Left forelimb (tissue), 1 donor: ENCODE measurements at places on chromosomes 2 and 18.
A peak's percentile ranks its signal among the peaks of the same experiment; 100 is the strongest.

GRCh38 chr2:173669271-173669853, 295.8 kb downstream of the SP3 start:
- no peak for DNase-seq

GRCh38 chr18:37721544-37722522, 156.2 kb upstream of the CELF4 start:
- no peak for DNase-seq

- DNase-seq = no peak
Measured at GRCh38 chr18:79542876-79543750, 136.5 kb upstream of the CTDP1 start.

DNA sequence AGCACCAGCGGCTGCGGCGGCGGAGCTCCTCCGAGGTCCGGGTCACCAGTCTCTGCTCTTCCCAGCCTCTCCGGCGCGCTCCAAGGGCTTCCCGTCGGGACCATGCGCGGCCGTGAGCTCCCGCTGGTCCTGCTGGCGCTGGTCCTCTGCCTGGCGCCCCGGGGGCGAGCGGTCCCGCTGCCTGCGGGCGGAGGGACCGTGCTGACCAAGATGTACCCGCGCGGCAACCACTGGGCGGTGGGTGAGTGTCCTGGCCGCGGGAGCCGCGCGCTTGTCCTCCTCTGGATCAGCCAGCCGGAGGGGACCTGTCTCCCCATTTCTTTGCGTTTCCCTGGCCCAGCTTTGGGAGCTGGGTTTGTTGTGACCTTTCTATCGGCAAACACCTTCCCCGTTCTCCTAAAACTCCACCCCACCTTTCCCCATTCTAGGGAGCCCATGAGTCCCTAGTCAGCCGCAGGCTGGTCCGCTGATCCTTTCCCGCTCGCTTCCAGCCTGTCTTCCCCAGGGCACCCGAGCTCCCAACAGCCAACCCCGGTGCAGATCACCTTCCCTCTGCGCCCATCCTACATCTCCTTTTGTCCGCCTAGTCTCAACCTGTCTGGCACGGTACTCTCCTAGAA, 316 bp downstream of the GRP start:
- no peak for DNase-seq

GRCh38 chr2:66021296-66021695, 413.6 kb upstream of the MEIS1 start:
- no peak for DNase-seq

GRCh38 chr2:110863726-110864125, 131.4 kb downstream of the ACOXL start:
- DNase-seq = no peak

DNA sequence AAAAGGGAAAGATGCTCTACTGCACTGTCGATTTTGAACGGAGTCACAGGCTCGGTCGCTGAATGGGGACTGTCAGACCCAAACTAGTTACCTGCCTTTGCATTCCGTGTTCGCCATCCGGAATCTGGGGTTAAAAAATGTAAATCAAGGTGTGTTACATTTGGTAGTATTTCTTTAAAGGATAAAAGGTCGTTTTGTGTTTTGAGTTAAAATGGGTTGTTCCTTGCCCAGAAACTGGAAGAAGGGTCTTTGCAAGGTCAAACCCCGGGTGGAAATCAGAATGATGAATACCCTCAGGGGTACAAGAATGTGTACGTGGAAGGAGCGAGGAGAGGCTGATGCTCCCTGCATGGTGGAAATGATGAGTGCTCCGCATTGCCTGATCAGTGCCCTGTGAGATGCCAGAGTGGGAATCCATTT, 1.0 kb downstream of the VSNL1 start:
- DNase-seq = no peak

- peak; percentile 90 for DNase-seq
Measured at GRCh38 chr2:66305718-66306117, 129.2 kb upstream of the MEIS1 start.

- no peak for DNase-seq
Measured at GRCh38 chr2:203878063-203878462, 10.5 kb downstream of the CTLA4 start.

- DNase-seq = no peak
Measured at GRCh38 chr2:43159797-43160196, 66.6 kb downstream of the ZFP36L2 start.

DNA sequence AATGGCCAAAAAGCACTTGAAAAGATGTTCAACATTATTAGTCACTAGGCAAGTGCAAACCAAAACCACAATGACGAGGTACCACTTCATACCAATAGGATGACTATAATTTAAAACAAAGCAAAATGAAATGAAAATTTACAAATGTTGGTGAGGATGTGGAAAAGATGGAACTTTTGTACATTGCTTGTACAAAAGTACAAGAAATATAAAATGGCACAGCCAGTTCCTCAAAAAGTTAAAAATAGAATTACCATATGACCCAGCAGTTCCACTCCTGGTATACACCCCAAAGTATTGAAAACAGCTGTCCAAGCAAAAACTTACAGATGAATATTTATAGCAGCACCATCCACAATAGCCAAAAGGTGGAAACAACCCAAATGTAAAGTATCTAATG, 107.8 kb upstream of the XPO1 start:
- no peak for DNase-seq

- no peak for DNase-seq
Measured at GRCh38 chr2:231568098-231568784, 24.4 kb upstream of the TEX44 start.

GRCh38 chr2:61722318-61722717, 131.5 kb downstream of the FAM161A start:
- DNase-seq = no peak

DNA sequence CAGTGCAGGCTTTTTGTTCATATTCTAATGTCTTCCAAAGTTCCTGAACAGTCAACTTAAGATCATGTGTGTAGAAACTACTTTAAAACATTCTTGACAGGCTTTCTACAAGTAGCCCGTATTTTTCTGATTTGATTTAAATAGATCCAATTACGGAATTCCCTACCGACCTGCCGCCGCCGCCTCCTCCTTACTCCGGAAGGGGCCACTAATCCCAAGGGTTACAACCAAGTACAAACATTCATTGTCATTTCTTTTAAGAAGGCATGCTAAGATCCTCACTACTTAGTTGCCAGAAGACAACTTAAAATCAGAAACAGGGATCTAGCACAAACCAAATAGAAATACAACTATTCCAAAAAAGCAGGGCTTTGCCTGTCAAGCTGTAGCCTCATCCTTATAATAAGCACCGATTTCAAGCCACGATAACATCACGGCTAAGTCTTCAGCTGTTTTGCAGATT, 784 bp downstream of the WDR33 start:
- no peak for DNase-seq

DNA sequence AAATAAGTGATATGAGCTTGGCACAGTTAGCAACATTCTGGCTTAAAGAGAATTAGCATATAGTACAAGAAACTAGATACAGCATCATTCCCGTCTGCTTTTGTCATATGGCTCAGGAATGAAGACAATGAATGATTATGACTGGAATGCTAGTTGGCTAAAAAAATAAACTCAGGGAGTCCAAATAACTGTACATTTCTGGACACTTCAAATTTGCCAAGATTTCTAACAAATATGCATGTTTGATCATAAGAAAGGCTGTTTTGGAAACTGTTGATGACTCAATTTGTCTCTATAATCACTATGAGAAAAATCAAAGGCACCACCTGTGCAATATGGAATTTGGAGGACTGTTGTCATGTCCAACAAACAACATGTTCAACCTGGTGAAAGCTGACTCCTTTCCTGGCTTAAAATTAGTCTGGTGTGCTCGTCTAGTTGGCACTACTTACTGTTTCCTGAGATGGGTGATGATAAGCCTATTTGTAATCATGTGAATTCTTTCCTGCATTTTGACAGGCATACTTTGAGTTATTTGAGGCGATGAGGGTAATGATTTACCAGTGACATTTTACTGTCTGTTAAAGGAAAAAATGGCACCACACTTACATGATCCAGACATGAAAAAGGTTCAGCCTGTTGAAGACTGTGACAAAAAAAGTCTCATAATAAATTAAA, 133.9 kb upstream of the CDH20 start:
- DNase-seq = no peak

- DNase-seq = no peak
Measured at GRCh38 chr2:25301453-25302352, 40.0 kb downstream of the DNMT3A start.

DNA sequence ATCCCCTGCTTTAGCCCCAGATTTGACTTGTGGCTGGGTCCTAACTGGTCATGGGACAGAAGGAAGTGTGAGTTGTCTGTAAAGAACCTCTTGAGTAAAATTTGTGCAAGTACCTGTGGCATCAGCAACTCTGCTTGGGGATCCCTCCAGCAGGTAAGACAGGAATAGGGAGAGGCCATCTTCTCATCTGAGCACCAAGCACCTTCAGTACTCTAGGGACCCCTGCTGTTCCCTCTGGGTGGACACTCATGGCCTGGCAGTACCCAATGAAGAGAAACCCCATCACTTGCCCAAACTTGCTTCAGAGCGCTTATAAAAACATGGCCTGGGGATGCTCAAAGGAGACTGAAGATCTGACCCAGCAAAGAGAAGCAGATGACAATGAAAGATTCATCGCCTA, 297.8 kb downstream of the SP3 start:
- DNase-seq = no peak

- DNase-seq = no peak
Measured at GRCh38 chr18:63111671-63112402, 207.7 kb downstream of the BCL2 start.
